ENCODE measurements at places on chromosomes 2 and 18.

- DNase-seq: peak; percentile 86
Observed at GRCh38 chr2:172556284-172557033, 569 bp downstream of the PDK1 start.

GRCh38 chr2:241885291-241885945, 15.9 kb downstream of the RTP5 start:
- DNase-seq: no peak

GRCh38 chr18:76494231-76495005, 624 bp downstream of the ZNF516 start:
- peak; percentile 66 for DNase-seq

GRCh38 chr2:43278564-43279220, 52.3 kb upstream of the ZFP36L2 start:
- no peak for DNase-seq

GRCh38 chr2:96828436-96828835, 12.4 kb downstream of the CNNM3 start:
- no peak for DNase-seq

- no peak for DNase-seq
Observed at GRCh38 chr2:181785691-181786344, 105.5 kb upstream of the NEUROD1 start.

DNA sequence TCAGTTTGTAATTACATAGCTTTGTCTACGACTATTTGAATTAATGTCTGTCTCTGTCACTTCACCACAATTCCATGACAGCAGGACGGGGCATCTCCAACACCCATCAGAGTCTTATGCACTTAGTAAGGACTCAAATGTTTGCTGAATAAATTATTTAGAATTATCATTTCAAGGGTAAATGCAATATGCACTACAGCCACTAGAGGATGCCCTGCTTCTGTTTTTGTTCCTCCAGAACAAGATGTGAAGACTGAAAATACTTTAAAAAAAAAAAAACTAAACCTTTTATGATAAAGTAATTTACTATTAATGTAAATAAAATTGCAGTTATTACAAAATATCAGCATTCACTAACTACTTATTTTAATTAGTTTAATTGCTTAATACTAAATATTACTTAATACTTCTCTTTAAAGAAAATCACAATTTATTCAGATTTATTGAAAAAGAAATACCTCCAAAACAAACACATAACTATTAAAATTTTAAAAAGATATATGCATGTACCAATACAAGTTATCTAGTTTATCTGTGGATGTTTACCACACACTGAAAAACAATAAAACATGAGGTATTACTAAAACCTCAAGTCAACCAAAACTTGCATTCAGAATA, 3.2 kb downstream of the PIGN start:
- DNase-seq: peak; percentile 72

All from KBM-7 (cell line).